ENCODE measurements at places on chromosomes 4 and X.

DNA sequence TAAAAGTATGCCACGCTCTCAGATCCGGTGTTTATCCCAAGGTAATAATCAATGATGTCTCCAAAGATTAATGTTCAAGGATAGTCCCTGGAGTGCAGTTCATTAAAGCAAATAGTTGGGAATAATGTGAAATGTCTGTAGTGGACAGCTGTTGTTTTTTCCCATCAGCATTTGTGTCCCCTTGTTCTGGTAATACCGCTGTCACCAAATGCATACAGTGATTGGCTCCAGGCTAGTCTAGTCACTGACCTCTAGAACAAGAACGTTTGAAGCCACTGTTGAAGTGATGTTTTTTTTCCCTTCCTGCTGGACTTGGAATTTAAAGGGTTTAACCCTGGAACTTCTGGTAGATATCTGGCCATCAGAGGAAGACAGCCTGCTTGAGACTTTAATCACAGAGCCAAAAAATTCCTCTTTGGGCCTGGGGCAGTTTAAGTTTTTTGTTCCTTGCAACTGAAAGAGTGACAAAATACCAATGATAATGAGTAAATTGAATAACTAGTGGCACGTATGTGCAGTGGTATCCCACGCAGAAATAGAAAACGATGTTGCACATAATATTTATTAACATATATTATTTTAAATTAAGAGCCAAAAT is 30.6 kb downstream of the HSD17B11 start:
- DNase-seq = no peak

DNA sequence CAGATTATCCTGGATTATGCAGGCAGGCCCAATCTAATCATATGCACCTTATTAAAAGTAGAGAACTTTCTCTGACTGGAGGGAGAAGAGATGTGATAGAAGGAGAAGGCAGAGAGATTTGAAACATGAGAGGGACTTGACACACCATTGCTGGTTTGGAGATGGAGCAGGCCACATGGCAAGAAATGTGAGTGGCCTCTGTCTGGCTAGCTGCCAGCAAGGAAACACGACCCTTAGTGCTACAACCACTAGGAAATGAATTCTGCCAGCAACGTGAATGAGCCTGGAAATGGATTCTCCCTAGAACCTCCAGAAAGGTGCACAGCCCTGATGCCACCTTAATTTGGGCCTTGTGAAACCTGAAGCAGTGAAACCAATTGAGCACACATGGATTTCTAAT is 79.5 kb upstream of the MBNL3 start:
- no peak for DNase-seq

DNA sequence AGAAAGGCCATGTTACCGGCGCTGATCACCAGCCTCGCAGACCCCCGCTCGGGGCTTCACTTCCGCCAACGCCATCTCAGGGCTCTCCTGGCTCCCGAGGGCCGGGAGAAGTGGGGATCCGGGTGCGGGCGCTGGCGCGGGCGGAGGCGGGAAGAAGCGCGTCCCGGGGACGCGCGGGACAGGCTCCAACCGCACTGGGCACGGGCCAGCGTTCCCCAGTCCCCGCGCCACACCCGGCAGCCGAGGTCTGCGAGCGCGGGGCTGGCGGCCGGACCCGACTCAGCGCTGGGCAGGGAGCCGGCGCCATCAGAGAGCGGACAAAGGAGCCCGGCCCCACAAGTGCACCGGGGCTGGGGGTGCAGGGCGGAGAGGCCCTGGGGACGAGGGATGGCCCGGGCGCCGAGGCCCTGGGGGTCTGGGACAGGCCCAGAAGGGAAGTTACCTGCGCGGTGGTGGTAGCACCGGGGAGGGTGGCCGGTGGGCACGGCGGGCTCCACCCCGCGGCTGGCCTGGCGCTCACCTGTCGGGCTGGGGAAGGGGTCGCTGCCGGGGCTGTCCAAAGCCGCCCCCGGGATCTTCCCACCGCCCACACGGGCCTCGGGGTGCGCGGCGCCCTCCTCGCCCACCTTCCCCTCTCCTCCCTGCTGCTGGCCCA is 449 bp downstream of the CTPS2 start:
- DNase-seq = no peak

- no peak for DNase-seq
These were observed 75.0 kb downstream of the PARM1 start for GRCh38 chr4:75007891-75008290.

DNA sequence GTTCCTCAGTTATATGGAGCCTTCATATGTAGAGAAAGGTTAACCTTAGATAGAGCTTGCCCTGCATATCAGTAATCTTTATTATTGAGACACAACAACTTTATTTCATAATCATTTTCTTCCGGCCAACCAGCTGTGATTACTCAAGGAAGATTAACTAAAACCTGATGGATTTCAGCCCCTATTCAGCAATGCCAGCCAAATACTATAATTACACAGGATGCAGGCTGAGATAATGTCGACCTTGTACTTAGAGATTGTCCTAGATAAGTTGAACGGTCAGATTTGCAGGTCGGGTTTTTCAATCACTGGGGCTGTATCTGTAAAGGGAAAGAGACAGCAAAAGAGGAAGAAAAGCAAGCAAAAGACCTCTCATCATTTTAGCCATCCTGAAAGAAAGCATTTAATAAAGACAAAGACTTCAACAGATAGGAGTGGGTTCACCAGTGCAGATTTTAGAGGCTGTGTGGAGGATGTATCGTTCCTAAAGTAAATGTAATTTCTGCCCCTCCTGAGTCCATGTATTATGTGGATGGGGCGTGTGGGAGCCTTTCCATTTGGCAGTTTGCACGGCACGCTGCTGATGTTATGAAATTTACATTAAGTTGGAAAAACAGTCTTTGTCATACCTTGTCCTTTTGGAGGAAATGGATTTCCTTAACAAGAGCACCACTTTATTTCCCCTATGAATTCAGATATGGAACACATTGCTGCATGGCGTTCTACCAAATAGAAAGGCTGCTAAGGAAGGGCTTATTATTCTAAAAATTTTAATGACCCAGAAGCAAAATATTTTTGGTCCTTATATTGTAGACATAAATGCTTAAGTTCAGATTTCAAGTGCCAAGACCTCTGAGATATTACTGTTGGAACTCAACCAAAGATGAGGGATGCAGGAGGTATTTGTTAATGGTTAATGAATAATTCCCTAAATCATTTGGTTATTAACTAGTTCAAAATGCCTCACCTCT is 496.7 kb downstream of the SPRY1 start:
- DNase-seq = no peak

DNA sequence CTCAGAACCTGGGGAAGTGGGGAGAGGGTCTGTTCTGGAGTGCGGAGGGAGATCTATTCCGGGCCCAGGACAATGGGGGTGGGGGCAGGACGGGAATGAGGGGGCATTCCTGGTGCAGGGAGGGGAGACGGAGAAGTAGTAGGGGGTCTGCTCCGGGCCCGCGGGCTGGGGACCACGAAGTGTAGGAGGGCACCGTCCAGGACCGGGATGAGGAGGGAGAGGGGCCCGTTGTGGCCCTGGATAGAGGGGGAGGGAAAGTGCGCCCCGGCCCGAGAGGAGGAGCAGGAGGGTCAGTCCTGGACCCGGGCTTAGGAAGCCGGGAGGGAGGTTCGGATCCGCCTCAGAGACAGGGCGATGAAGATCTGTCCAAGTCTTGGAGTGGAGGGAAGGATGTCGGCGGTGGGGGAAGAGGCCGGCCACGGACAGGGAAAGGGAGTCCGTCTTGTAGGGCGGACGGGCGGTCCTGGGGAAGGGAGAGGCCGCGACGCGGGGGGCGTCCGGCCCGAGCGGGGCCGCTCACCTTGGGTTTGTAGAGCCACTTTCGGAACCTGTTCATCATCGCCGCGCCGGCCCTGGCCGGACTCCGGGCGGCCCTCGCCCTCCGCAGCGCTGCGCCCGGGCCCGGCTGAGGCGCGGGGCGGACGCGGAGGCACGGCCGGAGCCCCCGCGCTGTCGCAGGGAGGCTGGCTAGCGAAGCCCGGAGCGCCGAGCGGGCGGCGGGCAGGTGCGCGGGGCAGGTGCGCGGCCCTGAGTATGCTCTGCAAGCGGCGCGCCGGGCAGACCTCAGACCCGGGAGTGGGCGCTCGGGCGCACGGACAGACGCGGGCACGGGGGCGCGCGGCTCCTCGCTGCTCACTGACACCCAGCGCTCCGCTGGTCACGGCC is at the start of gene ZFYVE28:
TSS of gene ZFYVE28 (minus strand) at position 881 of the 885 bp plus-strand sequence. CDS start at position 559, 322 bp downstream.
- no peak for DNase-seq

- DNase-seq = no peak
These were observed 34.8 kb downstream of the CT47B1 start for GRCh38 chrX:120840827-120841226.

- DNase-seq = no peak
These were observed 364.5 kb upstream of the MAD2L1 start for GRCh38 chr4:120431180-120431579.

GRCh38 chr4:18980516-18981233 is 959.1 kb upstream of the LCORL start:
- no peak for DNase-seq

DNA sequence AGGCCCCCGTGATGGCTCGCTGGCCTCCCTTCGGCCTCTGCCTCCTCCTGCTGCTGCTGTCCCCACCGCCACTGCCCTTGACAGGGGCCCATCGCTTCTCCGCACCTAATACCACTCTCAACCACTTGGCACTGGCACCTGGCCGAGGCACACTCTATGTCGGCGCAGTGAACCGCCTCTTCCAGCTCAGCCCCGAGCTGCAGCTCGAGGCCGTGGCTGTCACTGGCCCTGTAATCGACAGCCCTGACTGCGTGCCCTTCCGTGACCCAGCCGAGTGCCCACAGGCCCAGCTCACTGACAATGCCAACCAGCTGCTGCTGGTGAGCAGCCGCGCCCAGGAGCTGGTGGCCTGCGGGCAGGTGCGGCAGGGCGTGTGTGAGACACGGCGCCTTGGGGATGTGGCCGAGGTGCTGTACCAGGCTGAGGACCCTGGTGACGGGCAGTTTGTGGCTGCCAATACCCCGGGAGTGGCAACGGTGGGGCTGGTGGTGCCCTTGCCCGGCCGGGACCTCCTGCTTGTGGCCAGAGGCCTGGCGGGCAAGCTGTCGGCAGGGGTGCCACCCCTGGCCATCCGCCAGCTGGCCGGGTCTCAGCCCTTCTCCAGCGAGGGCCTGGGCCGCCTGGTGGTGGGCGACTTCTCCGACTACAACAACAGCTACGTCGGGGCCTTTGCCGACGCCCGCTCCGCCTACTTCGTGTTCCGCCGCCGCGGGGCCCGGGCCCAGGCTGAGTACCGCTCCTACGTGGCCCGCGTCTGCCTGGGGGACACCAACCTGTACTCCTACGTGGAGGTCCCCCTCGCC is 3.0 kb downstream of the PLXNB3 start:
- DNase-seq = no peak

GRCh38 chr4:2930135-2930757 is 33.0 kb downstream of the NOP14 start:
- no peak for DNase-seq

GRCh38 chrX:72176981-72177380 is 4.6 kb upstream of the PIN4 start:
- DNase-seq = no peak

Data from effector memory CD8-positive, alpha-beta T cell (primary cell).